ENCODE measurements at places on chromosomes 13 and 19.

DNA sequence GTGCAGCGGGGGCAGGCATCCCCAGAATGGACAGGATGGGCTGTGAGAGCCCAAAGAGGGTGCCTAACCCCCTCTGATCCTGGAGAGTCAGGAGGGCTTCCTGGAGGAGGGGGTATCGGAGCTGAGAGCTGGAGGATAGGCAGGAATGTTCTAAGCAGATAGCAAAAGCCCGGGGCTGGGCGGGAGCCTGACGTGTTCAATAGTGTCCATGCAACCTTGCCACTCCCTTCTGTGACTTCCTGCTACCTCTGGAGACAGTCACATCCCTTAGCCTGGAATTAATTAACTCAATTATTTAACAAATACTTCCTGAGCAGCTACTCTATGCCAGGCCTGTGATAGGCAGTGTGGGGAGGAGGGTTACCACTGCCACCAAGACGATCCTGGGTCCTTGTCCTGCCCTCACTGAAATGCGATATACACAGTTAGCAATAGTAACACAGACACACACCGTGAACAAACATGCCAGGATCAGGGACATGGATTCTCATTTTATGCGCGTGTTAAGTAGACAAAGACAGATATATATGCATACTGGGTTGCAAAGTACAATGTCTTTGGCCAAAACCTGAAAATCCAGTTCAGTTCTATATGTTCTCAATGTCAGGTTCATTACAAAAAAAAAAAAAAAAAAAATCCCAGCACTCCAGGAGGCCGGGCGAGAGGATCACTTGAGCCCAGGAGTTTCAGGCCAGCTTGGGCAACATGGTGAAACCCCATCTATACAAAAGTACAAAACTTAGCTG lies 10.7 kb downstream of the AP2S1 start:
- DNase-seq = no peak

DNA sequence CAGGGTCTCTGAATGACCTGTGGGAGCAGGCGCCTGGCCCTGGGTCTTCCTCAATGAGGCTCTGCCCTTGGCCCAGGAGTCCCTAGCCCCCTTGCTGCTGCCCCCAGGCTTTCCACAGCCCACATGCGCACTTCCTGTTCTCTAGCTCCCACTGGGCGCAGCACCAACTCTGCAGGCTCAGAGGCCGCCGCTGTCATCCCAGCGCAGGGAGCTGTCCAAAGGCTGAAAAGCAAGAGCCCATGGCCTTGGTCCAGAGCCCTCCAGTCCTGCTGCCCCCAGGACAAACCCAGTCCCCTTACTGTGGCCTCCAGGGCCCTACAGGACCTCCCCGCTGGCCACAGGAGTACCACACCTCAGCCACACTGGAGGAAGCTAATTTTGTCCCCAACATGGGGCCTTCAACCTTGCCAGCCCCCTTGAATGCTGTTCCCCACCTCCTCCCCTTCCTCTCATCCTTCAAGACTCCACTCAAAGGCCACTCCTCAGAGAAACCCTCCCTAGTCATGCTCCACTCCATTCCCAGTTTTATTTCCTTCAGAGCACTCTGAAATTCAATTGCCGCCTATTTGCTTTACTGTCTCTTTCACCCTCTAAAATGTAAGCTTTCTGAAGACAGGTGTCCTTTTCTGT lies 8.0 kb upstream of the POU2F2 start:
- DNase-seq = no peak

DNA sequence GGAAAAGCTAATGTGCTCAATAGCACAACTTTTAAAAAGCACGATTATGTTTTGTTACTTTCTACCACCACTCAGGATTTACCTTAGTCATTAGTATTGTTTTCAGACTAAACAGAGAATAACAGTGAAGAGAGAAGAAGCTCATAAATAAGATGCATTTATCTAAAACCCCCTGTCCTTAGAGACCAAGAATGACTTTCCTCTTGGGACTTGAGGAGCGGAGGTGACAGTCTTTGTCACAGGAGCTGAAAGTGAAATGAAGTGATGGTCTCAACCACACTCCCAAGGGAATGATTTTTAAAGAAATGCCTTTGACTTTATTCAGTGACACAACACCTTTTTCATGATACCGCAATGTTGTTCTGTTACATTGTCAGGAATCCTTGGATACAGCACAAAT lies 190.6 kb upstream of the NBEA start:
- no peak for DNase-seq

DNA sequence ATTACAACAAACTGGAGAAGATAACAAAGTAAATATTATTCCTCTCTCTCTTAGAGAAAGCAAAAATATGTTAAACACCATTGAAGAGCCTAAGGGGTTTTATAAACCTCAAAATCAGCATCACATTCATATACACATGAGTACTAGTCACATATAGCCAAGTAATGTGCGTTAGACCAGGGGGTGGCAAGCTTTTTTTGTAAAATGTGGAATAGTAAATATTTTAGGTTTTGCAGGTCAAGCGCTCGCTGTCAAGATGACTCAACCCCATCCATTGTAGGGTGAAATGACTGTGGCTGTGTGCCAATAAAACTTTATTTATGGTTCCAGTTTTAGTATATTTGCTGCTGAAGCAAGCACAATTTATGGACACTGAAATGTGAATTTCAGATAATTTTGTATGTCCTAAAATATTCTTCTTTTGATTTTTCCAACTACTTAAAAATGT lies 21.7 kb downstream of the RFX2 start:
- DNase-seq = no peak

GRCh38 chr19:2443116-2443784 lies 13.5 kb downstream of the LMNB2 start:
- no peak for DNase-seq

Data from activated CD4-positive, alpha-beta T cell treated with anti-CD3 and anti-CD28 coated beads, Interleukin-2, amount 50 U/mL, for 16 hours (primary cell).